NCI-H2081 (cell line): ENCODE measurements at places on chromosomes 11 and 22.

DNA sequence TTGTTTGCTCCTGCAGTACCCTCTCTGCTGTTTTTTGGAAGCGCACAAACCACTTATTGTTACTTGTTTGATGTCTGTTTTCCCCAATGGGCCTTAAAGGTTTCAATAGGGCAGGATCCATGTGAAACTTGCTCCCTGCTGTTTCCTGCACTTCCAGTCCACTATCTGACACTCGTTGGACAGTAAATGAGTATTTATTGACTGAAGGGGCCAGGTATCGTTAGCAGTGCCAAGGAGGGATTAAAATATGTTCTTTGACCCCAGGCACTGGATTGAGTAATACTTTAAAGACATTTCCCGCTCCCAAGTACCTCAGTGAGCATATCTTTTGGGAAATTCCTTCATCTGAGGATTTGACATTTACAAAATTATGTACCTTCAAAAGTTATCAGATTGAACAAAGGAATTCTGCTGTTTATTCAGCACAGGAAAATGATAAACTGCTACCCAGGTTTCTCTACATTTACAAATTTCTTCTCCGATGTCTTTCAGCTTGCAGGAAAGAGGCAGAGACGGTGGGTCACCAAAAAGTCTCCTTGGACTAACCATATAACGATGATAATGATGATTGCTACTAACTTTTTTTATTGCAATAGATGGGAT, 23.3 kb upstream of the OR9Q2 start:
- no peak for DNase-seq

GRCh38 chr11:119673759-119674336, 55.2 kb downstream of the NECTIN1 start:
- no peak for DNase-seq

DNA sequence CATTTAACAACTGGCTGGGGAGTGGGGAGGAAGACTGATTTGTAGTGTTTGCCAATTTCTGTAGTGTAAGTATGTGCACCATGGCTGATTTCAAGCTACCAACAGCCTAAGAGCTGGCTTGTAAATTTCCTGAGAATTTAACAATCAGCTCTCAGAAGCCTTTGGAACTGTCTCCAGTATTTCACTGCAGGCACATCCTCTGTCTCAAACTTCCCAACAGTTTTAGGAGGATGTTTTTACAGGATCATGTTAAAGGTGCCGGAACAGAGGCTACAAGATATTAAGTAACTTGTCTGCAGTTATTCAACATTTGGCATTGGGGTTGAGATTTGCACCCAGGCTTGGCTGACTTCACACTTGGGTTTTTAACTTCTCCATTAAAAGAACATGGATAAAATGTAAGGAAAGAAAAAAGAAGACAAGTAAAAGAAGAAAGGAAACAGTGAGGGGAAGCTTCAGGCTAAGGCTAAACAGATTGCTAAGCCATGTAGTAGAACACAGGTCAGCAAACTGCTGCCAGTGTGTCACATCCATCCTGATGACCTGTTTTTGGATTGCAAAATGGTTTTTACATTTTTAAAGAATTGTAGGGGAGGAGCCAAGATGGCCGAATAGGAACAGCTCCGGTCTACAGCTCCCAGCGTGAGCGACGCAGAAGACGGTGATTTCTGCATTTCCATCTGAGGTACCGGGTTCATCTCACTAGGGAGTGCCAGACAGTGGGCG, 204.8 kb upstream of the SESN3 start:
- DNase-seq = no peak

DNA sequence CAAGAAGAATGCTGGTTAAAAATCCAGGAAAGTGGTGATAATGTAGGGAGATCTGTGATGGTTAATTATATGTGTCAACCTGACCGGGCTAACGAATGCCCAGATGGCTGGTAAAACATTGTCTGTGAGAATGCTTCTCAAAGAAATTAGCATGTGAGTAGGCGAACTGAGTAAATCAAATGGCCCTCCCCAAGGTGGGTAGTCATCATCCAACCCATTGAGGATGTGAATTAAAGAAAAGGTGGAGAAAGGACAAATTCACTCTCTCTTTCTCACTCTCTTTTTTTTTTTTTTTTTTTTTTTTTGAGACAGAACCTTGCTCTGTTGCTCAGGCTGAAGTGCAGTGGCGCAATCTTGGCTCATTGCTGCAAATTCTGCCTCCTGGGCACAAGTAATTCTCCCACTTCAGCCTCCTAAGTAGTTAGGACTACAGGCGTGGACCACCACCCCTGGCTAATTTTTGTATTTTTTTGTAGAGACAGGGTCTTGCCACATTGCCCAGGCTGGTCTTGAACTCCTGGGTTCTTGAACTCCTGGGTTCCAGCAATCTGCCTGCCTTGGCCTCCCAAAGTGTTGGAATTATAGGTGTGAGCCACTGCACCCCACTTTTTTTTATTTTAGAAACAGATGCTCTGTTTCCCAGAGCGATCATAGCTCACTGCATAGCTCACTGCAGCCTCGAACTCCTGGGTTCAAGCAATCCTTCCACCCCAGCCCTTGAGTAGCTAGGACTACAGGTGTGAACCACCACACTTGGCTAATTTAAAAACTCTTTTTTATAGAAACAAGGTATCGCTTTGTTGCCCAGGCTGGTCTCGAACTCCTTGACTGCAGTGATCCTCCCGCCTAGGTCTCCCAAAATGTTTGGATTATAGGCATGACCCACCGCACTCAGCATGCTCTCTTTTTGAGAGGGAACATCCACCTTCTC, 22.0 kb upstream of the P2RY6 start:
- DNase-seq = no peak

GRCh38 chr11:100484948-100485347, 202.1 kb upstream of the ARHGAP42 start:
- DNase-seq = no peak

GRCh38 chr11:122036018-122036417, 80.0 kb downstream of the BLID start:
- DNase-seq = no peak

GRCh38 chr22:31286360-31287255, 5.7 kb downstream of the PIK3IP1 start:
- DNase-seq = no peak

DNA sequence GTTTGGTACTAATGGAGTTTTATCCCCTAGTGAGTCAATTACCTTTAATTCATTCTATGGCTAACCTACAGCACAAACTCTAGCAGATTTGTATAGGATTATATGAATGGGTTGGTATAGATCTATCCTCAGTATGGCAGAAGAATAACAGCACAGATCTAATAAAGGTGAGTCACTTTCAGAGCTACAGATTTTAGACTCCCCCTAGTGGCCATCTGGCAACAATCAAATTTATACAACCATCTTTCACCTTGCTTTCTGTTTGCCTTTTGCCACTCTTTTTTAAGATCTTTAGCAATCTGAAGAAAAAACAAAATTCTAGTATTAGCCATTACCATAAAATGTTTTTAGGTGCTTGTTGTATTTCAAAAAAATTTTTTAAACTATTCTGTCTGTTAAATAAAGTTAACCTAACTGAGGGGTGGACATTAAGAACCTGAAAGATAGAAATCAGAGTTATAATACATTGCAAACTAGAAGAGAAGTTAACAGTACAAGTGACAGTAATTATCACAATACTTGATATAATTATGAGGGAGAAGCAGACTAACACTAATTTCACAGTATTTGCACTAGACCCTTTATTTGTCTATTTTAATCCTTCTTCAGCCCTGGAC, 25.8 kb downstream of the DDIAS start:
- DNase-seq = peak; percentile 60
